Hypothalamus (tissue), 51 donors: ENCODE measurements at places on chromosomes 2 and 18.

DNA sequence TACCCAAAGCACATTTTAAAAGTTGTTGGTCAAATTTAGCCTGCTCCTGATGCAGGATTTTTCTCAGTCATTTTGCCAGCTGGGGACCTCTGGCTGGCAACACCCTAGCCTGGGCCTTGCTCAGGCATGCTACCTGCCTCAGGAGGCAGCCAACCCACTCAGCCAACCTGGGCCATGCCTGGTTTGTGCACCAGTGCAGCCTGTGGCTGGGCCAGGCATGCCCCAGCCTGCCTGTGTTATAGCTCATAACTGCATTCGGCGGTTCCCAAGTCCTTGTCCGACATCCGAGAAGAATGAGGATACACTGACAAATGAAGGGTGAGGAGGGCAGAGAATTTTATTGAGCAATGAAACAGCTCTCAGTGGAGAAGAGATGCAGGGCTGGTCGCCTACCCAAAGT, 608.0 kb downstream of the SUCLG1 start:
- no peak for DNase-seq

DNA sequence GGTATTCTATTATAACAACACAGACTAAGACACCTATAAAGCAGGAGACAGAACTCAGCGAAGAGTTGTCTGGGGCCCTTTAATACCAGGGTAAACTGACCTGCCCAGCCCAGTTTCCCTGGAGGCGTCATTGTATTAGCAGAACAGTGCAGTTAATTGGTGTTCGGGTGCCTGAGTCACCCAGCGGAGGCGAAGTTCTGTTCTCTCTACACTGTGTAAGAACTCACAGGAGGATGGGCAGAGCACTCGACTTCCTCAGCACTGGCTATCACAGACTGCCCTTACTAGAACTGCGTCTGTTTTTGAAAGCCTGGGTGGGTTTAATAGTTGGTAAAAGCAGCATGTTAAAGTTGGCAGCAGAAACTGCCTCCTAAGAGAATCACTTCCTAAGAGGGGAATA, 106.5 kb upstream of the ATP8B1 start:
- no peak for DNase-seq

- no peak for DNase-seq
Observed at GRCh38 chr2:172596776-172597175, 40.9 kb downstream of the PDK1 start.

DNA sequence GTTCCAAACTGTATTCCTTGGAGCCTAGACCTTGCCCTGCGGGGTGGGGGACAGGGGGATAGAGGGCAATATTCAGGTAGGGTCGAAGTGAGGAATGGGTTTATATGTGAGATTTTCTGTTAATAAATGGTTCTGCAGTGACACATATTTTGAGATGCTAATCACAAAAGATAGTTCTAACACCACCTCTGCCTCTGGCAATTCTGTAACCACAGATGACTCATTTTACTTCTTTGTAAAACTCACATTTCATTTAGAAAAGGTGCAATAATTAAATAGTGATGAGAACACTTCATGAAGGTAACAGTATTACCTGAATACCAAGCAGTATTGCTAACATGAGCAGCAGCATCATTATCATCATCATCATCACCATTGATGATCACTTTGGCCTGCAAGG, 306.6 kb downstream of the SUCLG1 start:
- no peak for DNase-seq

DNA sequence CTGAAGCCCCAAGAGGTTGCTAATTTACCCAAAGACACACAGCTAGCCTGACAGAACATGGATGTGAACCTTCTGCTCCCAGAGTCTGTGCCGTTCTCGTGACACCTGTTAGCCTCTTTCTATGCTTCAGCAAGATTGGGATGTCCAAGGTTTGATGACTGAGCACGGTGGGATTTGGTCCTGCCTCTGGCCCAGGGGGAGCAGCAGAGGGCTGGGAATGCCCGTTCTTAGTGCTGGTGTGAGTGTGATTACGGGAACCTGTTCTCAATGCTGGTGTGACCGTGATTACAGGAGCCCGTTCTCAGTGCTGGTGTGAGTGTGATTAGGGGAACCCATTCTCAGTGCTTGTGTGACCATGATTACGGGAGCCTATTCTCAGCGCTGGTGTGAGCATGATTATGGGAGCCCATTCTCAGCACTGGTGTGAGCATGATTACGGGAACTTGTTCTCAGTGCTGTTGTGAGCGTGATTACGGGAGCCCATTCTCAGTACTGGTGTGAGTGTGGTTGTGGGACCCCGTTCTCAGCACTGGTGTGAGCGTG, 67.3 kb upstream of the SNTG2 start:
- no peak for DNase-seq

DNA sequence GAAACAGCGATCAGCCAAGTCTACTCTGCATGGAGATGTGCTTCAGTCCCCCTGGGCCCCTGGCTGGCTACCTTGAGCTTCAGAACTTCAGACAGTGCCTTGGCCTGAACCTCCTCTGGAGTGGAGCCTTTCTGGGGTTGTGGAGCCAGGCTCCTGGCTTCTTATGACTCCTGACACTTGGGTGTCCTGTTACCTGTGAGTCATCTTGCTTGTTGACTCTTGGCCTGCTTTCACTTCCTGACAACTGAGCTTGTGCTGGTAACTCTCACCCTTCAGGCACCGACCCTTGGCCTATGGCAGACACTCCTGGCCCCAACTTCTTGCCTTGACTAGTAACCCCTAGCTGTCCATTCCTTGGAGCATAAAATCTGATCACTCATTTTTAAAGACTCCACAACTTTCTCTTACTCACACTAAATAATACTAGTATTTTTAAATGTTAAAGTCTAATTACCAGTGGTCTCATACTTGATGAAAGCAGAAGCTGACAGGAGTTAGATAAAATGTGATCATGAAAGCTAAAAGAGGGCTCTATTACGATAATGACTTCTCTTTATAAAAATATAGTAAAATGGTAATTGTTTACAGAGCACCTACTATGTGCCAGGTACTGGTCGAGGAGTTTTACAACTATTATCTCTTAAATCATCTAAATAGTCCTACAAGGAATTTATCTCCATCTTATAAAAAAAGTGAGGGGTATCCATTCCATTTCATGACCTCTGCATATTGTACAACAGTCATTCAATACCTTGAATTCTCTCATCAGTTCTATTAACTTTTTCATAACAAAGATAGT, 46.3 kb upstream of the VIT start:
- no peak for DNase-seq

DNA sequence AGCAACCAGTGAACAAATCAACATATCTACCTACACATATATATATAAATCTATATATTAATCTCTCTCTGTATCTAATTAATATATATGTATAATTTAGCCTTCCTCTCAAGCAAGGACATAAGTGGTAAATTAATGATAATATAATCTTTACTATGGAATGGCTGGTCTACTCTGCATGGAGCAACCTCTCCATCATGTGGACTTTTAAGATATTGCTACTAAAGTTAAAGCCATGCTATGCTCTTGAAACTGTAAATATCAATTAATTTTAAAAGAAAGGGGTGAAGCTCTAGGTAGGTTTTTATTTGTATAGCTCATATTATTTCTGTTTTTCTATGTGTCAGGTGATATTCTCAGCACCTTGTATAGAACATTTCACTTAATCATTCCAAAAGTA, 147.0 kb downstream of the PPP1R1C start:
- DNase-seq, result no peak

DNA sequence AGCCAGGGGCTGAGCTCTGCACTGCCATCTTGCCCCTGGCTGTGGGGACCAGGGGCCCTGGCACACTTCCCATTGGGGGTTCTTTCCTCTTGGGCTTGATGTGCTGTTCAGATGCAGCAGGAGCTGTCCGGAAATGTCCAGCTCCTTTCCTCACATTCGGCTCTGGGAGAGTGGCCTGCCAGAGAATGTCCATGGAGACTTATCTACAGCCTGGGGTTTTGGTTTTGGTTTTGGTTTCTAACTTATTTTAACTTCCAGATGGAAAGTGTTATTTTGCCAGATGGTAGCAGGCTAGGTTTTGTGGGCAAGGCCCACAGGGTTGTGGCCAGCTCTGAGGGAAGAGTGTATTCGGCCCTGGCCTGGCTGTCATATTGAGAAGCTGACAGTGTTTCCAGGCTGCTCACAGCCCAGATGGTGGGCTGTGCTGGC, 177.3 kb downstream of the ANKRD30B start:
- DNase-seq, result no peak

DNA sequence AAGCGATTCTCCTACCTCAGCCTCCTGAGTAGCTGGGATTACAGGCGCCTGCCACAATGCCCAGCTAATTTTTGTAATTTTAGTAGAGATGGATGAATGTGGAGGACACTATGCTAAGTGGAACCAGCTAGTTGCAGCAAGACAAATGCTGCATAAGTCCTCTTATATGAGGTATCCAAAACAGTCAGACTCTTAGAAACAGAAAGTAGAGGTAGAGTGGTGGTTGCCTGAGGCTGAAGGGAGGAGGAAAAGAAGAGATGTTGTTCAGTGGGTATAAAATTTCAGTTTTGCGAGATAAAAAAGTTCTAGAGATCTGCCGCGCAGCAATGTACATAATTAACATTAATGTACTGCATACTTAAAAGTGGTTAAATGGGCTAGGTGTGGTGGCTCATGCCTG, 145.3 kb upstream of the SPRED2 start:
- DNase-seq, result no peak

DNA sequence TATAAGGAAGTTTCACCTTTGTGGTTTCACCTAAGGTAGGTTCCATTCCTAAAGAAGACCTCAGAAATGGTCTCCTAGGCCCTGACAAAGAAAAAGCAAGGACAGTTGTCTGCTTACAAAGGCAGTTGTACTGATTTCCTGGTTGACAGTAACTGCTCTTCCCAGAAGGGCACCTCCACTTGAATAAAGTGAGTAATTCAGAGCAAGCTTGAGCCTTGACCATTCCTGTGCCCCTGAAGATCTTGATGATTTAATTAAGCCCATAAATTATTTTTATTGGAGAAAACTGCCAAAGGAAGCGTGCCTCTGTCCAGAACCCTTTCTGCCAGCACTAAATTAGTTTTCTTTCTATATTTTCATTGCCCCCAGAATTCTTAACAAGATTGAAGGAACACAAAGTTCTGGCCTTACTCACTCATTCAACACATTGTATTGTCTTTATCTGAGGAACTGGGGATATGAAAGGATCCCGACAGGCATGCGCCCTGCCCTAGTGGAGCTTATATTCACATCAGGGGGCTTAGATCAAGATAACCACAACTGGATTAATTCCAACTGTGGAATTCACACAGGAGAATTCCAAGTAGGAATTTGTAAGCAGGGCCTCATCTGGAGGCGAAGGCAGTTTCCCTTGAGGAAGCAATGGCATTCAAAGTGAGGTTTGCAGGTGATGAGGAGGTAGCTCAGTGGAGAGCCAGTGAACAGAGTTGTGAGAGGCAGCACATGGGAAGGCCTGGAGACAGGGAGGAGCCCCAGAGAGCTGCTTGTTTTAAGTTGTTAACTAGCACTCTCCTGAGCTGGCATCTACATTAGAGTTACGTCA, 21.2 kb downstream of the PTRHD1 start:
- DNase-seq, result no peak
